ENCODE measurements at places on chromosomes 3 and 15.

GRCh38 chr15:57575363-57575762 is 16.3 kb upstream of the MYZAP start:
- no peaks in the 10 kb centered on the region for H3K27me3 ChIP-seq
- no peak overlapping the region for H3K4me3 ChIP-seq
- H3K27ac ChIP-seq, result no peak overlapping the region
- no peaks in the 10 kb centered on the region for H3K36me3 ChIP-seq
- no peak for DNase-seq

- no peak overlapping the region for H3K4me3 ChIP-seq
- H3K27ac ChIP-seq, result no peak overlapping the region
- no peaks in the 10 kb centered on the region for H3K36me3 ChIP-seq
- H3K27me3 ChIP-seq, result no peaks in the 10 kb centered on the region
Observed at GRCh38 chr15:71397377-71397776, 282.1 kb downstream of the THSD4 start.

DNA sequence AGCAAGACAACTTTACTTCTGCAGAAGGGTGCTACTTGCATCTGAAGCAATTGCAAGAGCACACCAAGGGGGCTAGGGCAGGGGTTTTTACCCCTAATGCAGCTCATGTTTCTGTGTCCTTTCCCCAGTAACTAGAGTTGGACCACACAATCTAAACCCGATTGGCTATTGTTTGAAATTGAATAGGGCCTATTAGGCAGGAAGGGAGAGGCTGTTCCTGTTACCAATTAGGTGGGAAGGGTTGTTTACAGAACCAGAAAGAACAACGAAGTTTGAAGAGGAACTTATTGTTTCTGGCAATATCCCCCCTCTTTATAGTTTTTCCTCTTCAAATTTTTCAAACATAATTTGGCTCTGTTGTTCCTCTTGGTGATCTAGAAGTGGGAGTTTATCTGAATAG is 85.5 kb downstream of the CHCHD4 start:
- no peaks in the 10 kb centered on the region for H3K4me1 ChIP-seq
- no peak overlapping the region for H3K27ac ChIP-seq
- H3K4me3 ChIP-seq, result no peak overlapping the region
- no peak for DNase-seq
- H3K27me3 ChIP-seq, result no peaks in the 10 kb centered on the region

DNA sequence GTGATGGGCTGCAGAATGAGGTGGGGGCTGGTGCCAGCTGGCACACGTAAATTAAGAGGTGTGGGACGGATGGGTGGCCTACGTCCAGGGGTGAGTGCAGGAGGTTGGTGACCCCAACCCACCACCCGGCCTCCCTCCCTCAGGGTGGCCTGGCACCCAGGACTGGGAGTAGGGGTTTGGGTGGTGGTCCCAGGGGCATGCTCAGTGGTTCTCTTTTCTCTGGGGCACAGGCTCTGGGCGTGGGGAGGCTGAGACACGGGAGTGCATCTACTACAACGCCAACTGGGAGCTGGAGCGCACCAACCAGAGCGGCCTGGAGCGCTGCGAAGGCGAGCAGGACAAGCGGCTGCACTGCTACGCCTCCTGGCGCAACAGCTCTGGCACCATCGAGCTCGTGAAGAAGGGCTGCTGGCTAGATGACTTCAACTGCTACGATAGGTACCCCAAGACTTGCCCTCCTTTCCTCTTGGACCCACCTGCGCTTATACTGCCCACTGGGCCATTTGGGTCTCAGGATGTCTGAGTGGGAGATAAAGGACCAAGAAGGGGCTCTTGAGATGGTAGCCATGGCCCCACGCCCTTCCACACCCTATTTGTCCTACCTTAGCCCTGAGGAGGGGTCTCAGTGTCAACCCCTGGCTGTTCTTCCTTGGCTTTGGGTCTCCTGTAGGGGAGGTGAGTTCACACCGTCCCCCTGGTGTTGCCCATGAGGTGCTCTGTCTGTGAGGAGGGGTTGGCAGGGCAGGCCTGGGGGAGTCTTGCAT is 18.9 kb upstream of the EXOG start:
- no peak for DNase-seq
- no peaks in the 10 kb centered on the region for H3K4me1 ChIP-seq
- no peak overlapping the region for H3K4me3 ChIP-seq
- H3K27me3 ChIP-seq, result no peaks in the 10 kb centered on the region
- H3K36me3 ChIP-seq, result peaks cover 24% of the 10 kb centered on the region

DNA sequence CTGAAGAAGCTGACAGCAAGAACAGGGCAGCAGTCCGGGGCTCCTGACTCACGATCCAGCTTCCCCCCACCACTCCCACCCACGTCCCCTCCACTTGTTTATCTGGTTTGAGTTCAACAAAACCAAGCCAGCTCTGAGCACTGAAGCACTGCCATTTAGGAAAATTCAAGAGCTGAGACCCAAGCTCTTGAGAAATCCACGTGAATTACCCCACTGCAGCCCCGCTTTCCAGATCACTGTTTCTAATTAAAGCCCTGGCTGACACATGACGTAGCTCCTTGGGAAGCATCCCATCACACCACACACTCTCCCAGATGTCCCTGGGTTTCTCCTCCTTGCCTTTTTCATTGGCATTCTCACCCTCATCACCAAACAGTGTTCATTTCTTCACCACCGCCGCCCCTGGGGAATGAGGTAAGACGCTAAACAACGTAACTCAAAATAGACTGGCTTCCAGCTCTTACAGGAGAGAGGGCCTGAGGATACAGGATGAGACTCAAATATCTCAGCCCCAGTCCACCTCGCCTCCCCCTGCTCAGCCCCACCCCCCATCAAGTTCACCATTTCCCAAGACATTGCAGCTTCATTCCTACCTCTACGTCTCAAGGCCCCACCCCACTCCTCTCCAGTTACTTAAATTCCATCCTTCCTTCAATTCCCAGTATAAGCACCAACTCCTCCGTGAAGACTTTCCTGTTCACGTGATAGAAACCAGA is 95.4 kb downstream of the SRGAP3 start:
- H3K4me3 ChIP-seq, result no peak overlapping the region
- H3K27me3 ChIP-seq, result no peaks in the 10 kb centered on the region
- H3K27ac ChIP-seq, result no peak overlapping the region
- peaks cover 3% of the 10 kb centered on the region for H3K4me1 ChIP-seq

- no peaks in the 10 kb centered on the region for H3K36me3 ChIP-seq
- no peak overlapping the region for H3K27ac ChIP-seq
- no peaks in the 10 kb centered on the region for H3K27me3 ChIP-seq
- no peak overlapping the region for H3K4me3 ChIP-seq
- DNase-seq, result no peak
Observed at GRCh38 chr15:44668921-44669320, 5.5 kb upstream of the SPG11 start.

GRCh38 chr3:166455744-166456143 is 618.5 kb upstream of the BCHE start:
- no peaks in the 10 kb centered on the region for H3K36me3 ChIP-seq
- H3K4me3 ChIP-seq, result no peak overlapping the region
- H3K27me3 ChIP-seq, result no peaks in the 10 kb centered on the region

GRCh38 chr15:45378913-45379262 is 544 bp upstream of the GATM start:
- H3K36me3 ChIP-seq, result no peaks in the 10 kb centered on the region
- H3K4me1 ChIP-seq, result no peaks in the 10 kb centered on the region
- H3K4me3 ChIP-seq, result peak overlapping the region; percentile 42
- DNase-seq, result no peak
- no peak overlapping the region for H3K27ac ChIP-seq

GRCh38 chr3:122314228-122314876 is 10.7 kb upstream of the CSTA start:
- no peaks in the 10 kb centered on the region for H3K27me3 ChIP-seq
- no peak for DNase-seq
- no peaks in the 10 kb centered on the region for H3K4me1 ChIP-seq
- no peaks in the 10 kb centered on the region for H3K36me3 ChIP-seq
- H3K4me3 ChIP-seq, result no peak overlapping the region

DNA sequence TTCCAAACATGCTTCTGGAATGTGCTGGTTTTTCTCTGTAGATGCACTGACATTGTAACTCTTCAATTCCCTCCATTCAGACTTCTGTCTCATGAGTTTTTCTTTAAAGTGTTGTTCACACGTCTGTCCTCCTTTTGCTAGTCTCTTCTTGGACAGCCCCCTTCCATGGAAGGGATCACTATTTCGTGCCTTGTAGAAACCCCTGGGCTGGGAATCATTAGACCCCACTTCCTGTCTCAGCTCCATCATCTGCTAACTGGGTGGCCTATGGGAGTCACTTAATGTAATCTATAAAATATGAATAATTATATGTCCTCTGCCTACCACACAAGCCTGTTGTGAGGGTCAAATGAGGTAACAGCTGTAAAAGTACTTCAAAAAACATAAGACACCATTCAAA is 110.6 kb downstream of the THSD4 start:
- no peaks in the 10 kb centered on the region for H3K4me1 ChIP-seq
- H3K36me3 ChIP-seq, result no peaks in the 10 kb centered on the region
- DNase-seq, result no peak
- H3K27me3 ChIP-seq, result no peaks in the 10 kb centered on the region
- no peak overlapping the region for H3K4me3 ChIP-seq

GRCh38 chr15:29203718-29204368 is 65.8 kb downstream of the NSMCE3 start:
- no peak overlapping the region for H3K4me3 ChIP-seq
- DNase-seq, result no peak
- no peak overlapping the region for H3K27ac ChIP-seq

DNA sequence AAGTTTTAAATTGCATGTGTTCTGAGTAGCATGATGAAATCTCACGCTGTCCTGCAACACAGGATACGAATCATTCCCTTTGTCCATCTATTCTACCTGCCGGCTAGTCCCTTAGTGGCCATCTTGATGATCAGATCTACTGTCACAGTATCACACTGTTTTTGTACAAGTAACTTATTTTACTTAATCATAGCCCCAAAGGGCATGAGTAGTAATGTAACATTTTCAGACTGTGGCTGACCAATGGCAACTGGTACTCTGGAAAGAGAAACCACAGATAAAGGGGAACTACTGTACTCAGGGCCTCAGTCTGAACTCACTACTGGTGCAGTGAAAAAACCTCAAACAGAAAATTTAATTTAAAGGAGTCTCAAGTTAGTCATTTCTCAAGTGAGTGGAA is 127.3 kb upstream of the MRPL3 start:
- no peaks in the 10 kb centered on the region for H3K4me1 ChIP-seq
- no peaks in the 10 kb centered on the region for H3K27me3 ChIP-seq
- H3K36me3 ChIP-seq, result no peaks in the 10 kb centered on the region
- no peak overlapping the region for H3K4me3 ChIP-seq
- DNase-seq, result no peak
- H3K27ac ChIP-seq, result no peak overlapping the region

DNA sequence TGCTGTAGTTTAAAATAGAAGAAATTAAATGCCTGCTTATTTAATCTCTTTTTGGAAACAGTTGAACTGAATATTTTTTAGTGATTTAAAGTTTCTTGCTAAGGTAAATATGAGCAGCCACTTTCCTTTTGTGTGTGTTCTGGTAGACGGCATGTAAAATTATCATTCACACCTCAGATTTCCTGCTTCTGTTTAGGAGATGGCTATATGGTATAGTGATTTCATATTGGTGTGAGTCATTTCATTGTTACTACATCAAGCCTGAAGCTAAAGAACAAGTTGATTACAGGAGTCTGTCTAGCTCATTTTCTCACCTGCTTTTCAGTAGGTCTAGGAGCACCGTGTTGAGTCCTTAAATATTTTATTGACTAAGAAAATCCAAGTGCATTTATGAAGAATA is 2.2 kb downstream of the LRCH3 start:
- H3K4me3 ChIP-seq, result no peak overlapping the region
- no peaks in the 10 kb centered on the region for H3K4me1 ChIP-seq
- no peak overlapping the region for H3K27ac ChIP-seq
- DNase-seq, result no peak

GRCh38 chr15:34799149-34800101 is 4.1 kb upstream of the ACTC1 start:
- peaks cover 2% of the 10 kb centered on the region for H3K27me3 ChIP-seq
- no peak overlapping the region for H3K27ac ChIP-seq
- H3K4me3 ChIP-seq, result no peak overlapping the region
- no peaks in the 10 kb centered on the region for H3K36me3 ChIP-seq

DNA sequence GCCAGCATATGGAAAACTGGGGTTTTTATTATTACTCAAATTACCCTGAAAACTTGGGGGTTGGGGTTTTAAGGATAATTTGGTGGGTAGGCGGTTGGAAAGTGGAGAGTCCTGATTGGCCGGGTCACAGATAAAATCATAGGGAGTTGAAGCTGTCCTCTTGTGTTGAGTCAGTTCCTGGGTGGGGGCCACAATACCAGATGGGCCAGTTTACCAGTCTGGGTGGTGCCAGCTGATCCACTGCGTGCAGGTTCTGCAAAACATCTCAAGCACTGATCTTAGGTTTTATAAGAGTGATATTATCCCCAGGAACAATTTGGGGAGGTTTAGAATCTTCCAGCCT is 4.9 kb upstream of the ZNF662 start:
- no peaks in the 10 kb centered on the region for H3K4me1 ChIP-seq
- no peaks in the 10 kb centered on the region for H3K27me3 ChIP-seq
- H3K4me3 ChIP-seq, result no peak overlapping the region
- no peaks in the 10 kb centered on the region for H3K36me3 ChIP-seq
- DNase-seq, result no peak

- no peak for DNase-seq
- peak overlapping the region; percentile 19 for H3K4me3 ChIP-seq
- no peak overlapping the region for H3K27ac ChIP-seq
- no peaks in the 10 kb centered on the region for H3K36me3 ChIP-seq
Observed at GRCh38 chr3:156816794-156817645, 9.1 kb upstream of the LEKR1 start.

GRCh38 chr15:60649845-60650548 is 171.1 kb upstream of the ICE2 start:
- DNase-seq, result no peak
- H3K27ac ChIP-seq, result no peak overlapping the region
- no peaks in the 10 kb centered on the region for H3K36me3 ChIP-seq
- no peak overlapping the region for H3K4me3 ChIP-seq
- peaks cover 11% of the 10 kb centered on the region for H3K4me1 ChIP-seq
- no peaks in the 10 kb centered on the region for H3K27me3 ChIP-seq

- no peaks in the 10 kb centered on the region for H3K4me1 ChIP-seq
- H3K36me3 ChIP-seq, result no peaks in the 10 kb centered on the region
- no peak overlapping the region for H3K4me3 ChIP-seq
- no peak overlapping the region for H3K27ac ChIP-seq
- DNase-seq, result no peak
Observed at GRCh38 chr3:24401090-24401810, 93.4 kb downstream of the THRB start.

DNA sequence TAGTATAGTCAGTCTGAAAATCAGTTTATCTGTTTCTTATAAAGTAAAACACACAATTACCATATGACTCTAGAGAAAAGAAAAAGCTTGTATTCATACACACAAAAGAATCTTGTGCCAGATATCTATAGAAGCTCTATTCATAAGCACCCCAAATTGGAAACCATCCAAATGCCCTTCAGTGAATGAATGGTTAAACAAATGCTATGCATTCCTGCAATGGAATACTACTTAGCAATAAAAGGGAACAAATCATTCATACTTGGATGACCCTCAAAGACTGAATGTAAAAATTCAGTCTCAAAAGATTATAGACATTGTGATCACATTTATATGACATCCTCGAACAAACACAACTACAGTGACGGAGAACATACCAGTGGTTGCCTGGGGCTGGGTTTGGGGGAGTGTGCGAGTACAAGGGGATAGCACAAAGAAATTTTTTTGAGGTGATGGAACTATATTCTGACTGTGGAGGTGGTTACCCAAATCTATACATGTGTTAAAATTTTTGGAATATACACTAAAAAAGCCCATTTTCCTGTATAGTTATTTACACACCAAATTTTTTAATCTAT is 680.6 kb downstream of the NTRK3 start:
- H3K4me3 ChIP-seq, result no peak overlapping the region
- H3K27me3 ChIP-seq, result no peaks in the 10 kb centered on the region
- no peaks in the 10 kb centered on the region for H3K36me3 ChIP-seq
- no peak overlapping the region for H3K27ac ChIP-seq
- DNase-seq, result no peak
